Tibial nerve (tissue), 4 donors: ENCODE measurements at places on chromosomes 11 and 22. TPM values are rescaled to one million over a fixed set of nuclear protein-coding genes. Genes with fewer than 3 reads are reported as not detected.

DNA sequence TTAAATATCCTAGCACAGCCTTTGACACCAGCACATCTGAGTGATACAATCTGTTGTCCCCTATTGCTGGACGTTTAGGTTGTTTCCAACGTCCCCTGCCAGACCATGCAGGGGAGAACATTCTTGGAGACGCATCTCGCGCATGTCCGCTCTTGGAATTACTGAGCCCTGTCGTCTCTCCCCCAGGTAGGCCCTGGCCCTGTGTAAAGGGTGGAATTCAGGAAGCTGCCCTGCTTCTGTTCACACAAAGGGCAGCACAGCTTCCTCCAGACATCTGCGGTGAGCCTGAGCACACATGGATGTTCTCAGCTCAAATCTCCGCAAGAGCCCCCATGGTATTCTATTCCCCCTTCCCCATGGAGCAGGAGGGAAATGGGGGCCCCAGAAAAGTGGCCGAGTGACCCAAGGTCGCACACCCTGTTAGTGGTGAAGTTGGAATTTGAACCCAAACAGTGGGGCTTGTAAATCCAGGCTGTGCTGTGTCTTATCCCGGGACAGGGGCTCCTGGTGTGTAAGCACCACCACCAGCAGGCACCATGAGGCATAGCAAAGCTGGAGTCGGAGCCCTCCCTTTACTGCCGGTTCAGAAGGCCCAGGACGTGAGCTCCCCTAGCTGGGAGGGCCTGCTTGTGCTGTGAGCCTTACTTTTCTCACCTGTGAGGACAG, 5.0 kb upstream of the FGF19 start:
- DNase-seq, result no peak

GRCh38 chr11:130118165-130118564, 41.4 kb upstream of the ST14 start:
- DNase-seq, result no peak

DNA sequence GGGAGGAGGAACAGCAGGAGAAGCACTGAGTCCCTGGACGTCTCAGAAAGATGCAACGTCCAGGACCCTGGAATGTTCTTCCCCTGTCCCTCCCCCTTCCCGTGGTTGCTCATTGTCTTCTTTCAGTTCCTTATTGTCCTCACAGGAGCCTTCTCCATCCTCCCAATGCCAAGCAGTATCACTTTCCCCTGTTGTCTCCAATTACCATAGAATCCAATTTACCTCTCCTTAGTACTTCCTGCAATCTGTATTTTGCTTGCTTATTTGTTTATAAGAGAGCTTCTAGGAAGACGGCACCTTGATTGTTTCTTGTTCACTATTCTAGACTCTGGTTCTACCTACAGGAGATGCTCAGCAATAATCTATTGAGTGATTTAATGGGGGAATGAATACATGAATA, 1273.7 kb downstream of the LRRC4C start:
- DNase-seq, result no peak

DNA sequence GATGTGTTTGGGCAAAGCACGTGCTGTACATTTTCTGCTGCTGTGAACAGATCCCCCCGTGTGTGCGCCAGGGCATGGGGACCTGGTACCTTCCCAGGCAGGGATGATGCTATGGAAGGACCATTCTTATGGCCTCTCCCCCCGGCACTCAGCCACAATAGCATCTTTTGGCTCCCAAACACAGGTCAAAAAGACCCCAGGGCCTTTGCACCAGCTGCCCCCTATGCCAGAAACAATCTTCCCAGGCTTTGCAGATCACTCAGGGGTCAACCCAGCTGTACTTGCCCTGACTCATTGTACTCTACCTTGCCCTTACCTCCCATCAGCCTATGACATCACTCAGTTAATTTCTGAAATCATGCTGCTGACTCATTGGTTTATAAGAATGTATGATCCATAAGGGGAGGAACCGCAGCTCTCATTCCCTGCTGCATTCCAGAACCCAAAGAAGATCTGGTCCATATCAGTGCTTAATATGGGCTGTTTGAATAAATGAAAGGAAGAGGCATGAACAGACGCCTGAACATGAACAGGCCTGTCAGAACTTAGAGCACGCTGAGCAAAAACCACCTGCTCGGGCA, 100.7 kb downstream of the CELSR1 start:
- no peak for DNase-seq

GRCh38 chr11:131449036-131450019, 78.9 kb downstream of the NTM start:
- DNase-seq, result no peak

- no peak for DNase-seq
Measured at GRCh38 chr11:68950270-68950669, 30.5 kb downstream of the MRGPRD start.

The PHOX2A gene
- not detected for total RNA-seq

- no peak for DNase-seq
Measured at GRCh38 chr22:19821523-19822300, 33.0 kb downstream of the GNB1L start.

DNA sequence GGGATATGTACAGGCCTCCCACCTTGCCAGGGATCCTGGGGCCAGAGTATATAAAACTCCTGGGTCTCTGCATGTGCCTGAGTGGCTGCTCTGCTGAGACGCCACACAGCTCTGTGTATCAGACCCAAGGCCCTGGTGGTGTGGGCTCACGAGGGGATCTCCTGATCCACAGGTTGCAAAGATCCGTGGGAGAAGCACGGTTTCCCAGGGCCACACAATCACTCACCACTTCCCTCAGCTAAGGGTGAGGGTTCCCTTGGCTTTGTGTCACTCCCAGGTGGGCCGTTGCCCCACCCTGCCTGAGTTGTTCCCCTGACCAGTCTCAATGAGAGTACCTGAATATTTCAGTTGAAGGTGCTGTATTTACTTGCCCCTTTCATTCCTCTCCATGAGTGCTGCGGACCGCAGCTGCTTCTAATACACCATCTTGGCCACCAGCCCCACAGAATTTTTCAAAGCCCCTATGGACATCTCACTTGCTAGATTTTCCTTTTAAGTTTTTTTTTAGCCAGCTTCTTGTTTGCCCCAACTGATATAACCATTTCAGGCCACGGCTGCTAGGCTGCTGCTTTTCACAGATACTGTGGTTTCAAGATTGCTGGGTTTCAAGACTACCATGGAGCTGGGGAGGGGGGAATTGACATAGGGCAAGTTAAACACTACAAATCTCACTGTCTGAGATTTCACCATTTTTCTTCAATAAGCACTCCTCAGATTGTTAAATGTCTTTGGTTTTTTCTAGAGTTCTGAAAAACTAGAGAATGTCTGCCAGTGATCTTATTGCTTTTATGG, 13.7 kb upstream of the DEPDC7 start:
- no peak for DNase-seq

The C11orf91 gene
- not detected for total RNA-seq

The ZNF280B gene
- total RNA-seq, result 0.44 TPM

The CREB3L1 gene
- total RNA-seq, result 2.0 TPM

DNA sequence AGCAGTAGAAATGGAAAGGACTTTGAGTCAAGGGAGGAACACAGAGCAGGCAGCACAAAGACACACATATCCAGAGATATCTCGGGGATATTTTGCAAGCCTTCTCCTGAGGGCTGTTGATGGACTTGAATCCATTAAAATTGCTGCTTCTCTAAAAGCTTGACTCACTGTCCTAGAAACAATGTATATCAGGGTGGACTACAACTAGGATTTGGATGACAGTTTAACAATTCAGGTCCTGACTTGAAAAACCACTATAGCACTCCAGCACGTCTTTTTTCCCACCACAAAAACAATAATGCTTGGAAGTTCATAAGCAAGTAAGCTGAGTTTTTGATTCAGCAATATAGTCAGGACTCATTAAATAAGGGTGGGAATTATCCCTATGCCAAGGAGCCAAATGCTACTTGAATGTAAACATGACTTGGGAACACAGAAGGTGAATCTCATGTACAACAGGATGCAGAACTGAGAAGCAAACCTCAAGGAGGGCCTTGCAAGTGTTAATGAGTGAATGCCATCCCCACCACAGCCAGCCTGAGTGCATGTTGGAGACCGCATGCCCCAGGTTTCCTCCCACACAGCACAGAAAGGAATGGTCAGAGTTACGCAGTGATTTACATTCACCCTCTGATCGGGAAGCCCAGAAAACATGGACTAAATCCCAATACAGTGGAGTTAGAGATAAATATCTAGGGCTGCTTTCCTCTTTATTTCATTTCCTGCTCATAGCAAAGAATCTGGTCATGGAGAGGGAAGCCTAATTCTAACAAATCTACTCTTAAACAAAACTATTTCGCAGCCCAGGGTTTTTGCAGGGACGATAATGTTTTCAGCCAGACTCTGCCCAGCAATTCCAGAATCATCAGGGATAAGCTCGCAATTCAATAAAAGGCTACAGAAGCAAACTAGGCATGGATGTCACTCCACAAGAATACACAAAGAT, 98.4 kb upstream of the OR9G4 start:
- DNase-seq, result no peak

The EHD1 gene
- total RNA-seq, result 41.2 TPM

The OR56A1 gene
- total RNA-seq, result not detected

The MYH9 gene
- total RNA-seq, result 385 TPM

The C11orf42 gene
- not detected for total RNA-seq

DNA sequence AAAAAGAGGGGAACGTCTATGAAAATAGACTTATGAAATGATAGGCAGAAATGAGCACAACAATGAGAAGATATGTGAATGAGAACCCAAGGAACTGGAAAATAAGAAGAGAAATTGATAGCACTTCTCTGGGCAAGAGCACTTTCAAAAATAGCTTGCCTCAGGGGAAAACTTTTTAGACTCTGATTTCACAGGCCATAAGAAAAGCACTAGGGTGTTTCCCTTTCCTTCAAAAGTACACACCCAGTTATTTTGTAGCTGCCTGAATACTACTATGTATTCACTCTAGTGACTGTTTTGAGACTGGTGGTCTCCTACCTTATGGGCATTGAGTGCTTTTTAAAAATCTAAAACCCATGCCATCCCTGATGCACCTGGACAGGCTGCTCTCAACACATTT, 172.3 kb upstream of the SOX6 start:
- DNase-seq, result no peak

DNA sequence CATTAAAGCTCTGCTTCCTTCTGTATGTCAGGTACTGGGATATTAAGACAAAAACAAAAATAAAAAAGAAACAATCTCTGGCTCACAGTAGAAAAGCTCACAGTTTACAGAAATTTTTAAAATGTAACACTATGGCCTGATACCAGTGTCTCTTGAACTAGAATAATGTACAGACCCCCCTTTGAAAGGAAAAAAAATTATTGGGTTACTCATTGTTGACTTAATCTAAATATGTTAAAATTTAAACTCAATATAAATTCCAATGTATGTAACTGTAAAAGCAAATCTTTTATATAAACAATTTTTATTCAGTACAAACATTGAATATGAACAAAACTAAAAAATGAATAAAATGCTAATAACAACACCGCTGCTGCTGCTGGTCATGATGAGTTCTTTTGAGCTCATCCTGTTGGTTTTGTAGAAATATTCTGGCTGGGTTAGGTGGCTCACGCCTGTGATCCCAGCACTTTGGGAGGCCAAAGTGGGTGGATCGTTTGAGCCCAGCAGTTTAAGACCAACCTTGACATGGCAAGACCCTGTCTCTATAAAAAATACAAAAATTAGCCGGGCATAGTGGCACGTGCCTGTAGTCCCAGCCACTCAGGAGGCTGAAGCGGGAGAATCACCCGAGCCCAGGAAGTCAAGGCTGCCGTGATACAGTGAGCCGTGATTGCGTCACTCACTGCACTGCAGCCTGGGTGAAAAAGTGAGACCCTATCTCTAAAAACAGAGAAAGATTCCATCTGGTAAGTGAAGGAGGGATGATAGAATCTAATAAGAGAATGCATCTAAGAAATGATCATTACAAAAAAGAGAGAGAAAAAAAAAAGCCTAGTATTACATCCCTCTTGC, 11.8 kb upstream of the KCNE3 start:
- DNase-seq, result no peak

DNA sequence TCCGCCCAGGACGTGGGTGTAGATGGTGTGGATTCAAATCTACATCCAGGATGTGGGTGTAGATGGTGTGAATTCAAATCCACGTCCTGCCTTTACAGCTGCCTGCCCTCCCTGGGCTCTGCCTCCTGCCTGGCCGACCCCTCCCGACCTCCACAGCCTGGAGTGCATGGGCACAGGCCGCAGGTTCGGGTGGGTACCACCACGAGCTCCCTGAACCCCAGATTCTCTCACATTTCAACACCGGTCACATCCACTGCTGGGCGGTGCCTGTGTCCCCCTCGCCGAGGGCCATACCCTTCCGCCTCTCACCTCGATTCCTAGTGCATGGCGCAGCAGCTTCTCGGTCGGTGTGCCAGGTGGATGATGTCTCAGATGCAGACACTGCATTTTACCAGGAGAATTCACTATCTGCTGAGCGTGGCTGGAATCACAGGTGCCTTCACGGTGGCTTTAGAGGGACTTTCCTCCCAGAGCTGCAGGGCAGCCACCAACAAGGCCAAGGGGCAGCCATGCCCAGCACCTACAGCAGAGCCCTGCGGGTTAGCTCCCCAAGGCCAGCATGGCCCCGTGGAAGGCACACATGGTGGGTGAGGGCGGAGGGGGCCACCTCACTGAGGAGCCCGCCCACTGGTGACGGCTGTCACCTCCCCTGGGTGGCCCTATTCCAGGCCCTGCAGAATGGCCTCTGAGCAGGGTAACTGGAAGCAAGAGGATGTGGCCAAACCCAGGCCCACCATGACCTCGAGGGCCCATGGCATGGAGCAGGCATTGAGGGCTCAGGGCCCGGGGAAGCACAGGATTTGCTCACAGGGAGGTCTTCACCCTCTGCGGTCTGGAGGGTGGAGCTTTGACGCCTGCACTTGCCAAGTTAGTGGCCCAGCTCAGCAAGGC, 638.5 kb downstream of the TBC1D22A start:
- DNase-seq, result no peak

DNA sequence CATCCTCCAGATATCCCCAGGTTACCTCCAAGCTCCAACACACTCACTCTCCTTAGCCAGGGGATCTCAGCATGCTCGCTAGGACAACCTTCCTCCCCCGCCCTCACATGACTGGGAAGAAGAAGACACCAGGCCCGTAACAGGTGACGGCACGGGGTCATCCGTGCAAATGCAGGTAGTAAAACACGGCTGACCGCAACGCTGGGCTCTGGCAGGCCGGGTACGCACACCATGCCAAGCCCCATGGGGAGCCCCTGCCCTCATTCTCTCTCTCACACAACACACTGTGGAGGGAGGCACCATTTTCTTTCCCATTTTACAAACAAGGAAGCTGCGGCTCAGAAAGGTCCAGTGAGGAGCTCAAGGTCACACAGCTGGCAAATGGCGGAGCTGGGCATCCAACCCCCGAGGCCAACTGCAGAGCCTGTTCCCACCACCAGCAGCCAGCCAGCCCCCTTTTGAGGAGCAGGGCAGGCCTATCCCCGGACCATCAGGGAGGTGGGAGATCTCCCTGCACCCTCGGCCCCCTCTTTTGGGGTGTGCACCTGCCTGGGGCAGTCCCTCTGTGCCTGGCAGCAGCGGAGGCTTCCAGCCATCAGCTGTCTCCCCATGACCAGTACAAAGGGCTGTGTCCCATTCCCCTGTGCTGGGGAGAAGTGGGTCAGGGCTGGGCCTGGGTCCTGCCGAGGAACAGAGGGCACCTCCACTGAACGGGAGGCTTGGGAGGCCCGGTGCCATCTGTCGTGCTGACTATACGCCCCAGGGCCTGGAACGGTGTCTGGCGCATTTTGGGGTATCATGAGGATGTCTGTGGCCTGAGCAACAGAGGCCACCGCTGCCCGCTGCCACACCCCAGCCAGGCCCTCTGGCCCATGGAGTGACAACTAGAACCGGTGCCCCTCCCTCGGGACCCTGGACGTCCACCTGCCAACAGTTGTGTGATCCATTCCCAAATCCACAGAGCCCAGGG, 280.9 kb downstream of the CTTN start:
- no peak for DNase-seq

The TREH gene
- not detected for total RNA-seq
